Esophagus squamous epithelium (tissue), 5 donors: ENCODE measurements at places on chromosomes 11 and 22.

GRCh38 chr22:46047841-46048595 lies 71.1 kb upstream of the WNT7B start:
- no peak for DNase-seq

DNA sequence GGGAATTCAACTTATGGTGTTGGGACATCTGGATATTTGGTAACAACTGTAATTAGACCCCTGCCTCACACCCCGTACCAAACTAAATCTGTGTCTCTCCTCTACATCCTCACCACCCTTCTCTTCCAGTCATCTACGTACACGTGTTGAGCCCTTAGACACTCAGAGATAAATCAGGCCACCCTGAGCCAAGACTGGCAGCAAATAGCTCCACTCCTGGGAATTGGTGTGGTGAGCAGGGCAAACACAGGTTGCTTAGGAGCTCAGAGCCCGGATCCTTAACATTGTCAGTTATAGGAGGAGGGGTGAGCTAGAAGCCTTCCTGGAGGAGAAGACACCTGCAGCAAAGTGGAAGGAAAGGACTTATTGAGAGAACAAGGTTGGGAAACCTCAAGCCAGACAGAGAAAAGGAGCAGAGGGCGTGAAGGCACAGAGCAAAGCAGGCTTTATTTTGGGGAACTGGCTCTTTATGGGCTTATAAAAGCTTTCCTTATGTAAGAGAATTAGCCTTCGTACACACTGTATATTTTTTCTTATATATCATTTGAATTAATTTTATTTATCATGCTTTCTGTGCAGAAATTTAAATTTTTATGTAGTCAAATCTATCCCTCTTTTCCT lies 36.9 kb upstream of the KLHL35 start:
- no peak for DNase-seq

DNA sequence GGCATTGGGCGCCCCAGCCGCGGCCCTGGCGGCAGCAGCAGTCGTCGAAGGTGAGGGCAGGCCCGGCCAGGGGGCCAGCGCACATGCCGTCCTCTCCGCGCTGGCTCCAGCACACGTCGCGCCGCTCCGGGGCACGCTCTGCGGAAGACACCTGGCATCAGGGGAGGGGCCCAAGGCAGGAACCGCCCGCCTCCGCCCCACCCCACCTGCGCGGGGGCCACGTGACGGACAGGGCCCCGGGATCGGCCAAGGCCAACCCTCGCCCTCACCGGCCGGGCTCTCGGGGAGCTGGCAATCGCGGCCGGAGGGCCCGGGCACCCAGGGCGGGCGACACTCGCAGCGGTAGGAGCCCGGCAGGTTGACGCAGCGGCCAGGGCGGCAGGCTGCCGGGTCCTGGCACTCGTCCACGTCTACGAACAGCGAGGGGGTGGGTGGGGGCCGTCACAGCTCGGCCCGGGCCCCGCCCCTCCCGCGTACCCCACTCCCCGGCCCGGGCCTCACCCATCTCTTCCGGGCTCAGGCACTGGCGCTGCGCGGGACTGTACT lies 14.9 kb downstream of the SCYL1 start:
- DNase-seq: no peak

DNA sequence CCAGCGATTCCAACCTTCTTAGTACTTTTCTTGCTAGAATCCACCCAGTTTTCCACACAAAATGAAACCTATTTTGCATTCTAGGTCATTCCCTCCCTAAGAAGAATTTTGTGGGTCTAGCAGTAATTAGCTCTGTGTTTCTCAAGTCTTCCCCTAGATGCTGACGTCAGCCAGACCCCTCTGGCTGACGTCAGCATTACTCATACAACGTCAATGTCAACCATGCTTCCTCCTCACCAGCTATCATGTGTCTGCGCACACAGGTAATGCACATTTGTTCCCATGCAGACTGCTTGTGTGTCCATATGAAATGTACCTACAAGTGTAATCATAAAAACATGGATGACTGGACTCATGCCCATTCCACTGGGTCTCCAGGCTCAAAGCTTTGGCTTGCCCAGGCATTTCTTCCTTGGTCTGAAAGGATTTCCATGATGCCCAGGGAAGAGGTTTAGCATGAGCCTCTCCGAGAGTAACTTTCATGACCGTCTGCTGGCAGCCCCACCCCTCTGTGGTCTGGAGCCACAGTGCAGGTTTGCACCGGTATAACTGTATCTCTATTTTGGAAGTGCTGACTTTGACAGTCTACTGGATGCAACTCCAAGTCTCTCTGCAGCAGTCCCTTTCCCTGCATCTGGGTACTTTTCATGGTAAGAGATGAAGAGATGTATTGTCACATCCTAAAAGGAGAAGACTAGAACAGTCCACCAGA lies 58.6 kb downstream of the DSCAML1 start:
- DNase-seq: no peak

GRCh38 chr11:9858218-9858617 lies 194.3 kb downstream of the SWAP70 start:
- no peak for DNase-seq

- DNase-seq: no peak
These were observed 667 bp downstream of the CD81 start for GRCh38 chr11:2377511-2378443.

DNA sequence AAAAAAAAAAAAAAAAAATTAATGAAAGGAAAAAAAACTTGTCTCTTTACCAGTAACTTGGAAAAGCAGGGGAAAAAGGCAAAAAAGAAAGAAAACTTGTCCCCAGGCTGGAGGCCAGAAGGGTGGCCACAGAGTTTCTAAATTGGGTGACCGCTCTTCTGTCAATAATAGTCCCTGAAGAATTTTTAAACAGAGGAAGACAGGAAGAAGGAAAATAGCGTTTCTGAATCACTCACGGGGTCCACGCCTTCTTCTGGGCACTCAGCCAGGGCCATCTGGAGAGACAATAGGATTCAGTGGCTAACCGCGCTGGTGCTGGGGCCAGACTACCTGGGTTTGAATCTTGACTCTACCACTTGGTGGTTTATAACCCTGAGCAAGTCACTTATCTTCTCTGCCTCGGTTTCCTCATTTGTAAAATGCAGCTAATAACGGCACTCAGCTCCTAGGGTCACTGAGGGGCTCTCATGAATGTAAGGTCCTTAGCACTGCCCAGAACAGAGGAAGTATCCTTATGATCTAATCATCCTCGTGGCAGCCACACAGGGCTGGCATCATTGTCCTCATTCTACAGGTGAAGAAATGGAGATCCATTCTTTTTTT lies 7.0 kb downstream of the C11orf86 start:
- DNase-seq: peak; percentile 7

GRCh38 chr11:97107604-97108003 lies 717.8 kb downstream of the JRKL start:
- no peak for DNase-seq

- no peak for DNase-seq
These were observed 211.0 kb downstream of the NAV2 start for GRCh38 chr11:19923626-19924025.

DNA sequence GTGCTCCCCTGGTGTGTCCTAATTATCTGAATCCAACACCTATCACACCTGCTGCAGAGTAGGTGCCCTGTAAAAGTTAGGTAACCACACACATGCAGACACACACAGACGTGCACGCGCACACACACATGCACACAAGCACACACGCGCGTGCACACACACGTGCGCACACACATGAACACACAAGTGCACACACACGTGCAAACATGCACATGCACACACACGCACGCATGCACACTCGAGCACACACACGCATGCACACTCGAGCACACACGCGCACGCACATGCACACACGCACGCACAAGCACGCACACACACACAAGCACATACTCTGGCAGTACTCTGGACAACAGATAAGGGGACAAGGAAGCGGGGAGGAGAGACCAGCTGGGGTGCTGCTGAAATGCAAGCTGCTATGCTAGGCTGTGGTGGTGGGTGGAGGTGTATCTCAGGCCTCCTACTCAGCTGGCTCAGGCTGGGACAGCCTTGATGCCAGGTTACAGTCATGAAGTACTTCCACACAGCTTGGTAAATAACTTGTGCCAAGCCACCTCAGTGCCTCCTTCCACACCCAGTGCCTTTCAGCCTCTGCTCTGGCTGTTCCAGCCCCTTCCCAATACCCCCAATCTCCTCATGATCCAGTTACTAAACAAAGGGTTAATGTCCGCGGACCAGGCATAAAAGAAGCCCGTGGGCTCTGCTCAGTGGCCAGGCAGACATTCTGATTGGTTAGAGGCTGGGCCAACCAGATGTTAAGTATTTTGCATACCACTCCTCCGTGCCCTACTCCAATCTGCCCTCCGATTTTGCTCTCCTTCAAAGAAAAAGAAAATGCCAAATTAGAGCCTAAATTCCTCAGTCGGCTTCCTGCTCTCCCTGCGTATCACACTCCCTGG lies 374.1 kb downstream of the TENM4 start:
- no peak for DNase-seq

DNA sequence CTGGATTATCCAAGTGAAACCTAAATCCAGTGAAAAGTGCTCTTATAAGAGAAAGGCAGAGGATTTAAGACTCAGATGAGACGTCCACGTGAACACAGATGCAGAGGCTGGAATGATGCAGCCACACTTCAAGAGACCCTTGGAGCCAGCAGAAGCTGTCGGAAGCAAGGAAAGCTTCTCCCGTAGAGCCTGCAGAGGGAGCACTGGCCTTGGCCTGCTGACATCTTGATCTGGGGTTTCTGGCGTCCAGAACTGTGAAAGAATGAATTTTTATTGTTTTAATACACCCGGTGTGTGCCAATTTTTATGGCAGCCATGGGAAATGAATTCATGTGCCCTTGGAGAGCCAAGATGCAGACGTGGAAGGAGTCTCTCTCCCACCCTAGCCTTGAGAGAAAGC lies 407.0 kb upstream of the B3GAT1 start:
- no peak for DNase-seq

DNA sequence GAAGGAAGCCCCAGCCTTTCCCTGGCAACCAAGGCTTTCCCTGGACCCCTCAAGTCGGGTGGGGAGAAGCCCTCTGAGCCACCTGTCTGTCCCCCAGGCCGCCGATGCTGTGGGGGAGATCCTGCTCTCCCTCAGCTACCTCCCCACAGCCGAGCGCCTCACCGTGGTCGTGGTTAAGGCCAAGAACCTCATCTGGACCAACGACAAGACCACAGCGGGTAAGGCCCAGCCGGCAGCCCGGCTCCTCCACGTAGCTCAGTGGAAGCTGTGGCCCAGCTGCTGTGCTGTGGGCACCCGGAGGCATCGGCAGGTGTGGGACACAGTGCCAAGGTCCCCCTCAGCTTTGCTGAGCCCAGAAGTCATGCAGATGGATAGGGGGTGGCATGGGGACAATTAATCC lies 12.2 kb upstream of the RHOD start:
- no peak for DNase-seq

DNA sequence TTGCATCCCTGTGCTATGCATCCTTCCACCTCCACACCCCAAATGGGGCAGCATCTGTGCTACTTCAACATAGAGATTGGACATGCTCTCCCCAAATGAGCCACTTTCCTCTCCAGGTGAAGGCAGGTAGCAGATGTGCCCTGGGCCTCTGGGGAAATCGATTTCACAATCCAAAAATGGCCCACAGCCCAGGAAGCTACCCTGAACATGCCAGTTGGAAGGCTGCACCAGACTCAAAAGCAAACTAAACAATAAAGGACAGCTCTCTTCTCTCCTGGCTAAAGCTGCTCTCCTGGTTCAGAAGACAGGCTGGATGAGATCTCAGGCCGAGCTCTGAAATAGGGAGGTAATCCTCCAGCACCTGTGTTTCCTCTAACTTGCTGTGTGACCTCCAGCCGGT lies 19.7 kb downstream of the ISX start:
- no peak for DNase-seq

DNA sequence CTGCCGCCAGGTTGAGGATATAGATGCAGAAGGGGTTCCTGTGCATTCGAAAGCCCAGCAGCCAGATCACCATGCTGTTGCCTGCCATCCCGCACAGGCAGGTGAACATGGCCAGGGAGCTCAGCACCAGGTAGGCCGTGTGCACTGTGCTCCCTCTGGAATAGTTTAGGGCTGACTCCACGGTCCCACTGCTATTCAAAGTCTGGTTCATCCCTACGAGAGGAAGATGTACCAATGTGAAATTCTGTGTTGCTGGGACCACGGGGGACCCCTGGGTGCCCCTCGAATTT lies at the start of gene MRGPRD:
MRGPRD (minus strand) TSS at position 211 of the 290 bp plus-strand sequence; CDS start at position 211, 0 bp downstream.
- DNase-seq: no peak

- DNase-seq: no peak
These were observed 78.2 kb downstream of the PPP2R1B start for GRCh38 chr11:111688013-111688412.

DNA sequence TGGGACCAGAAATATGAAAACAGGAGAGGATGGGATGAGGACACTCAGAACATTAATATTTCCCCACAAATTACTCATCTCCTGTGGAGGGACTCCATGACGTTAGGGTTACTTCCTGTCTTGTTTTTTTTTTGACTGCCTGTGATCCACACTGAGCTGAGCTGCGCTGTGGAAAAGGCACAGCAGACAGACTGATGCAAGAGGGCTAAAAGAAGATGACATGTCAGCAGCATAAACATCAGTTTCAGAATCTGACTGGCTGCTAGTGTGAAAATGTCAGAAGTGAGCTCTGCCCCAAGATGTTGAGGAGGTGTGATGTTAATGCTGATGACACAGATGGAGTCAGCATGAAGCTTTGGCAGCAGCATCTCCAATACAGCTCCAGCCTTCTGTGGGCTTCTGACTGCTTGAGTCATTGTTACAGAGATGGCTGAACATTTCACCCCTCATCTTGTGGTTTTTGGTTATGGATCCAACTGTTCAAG lies 286.8 kb downstream of the BLID start:
- no peak for DNase-seq
